ENCODE measurements at places on chromosomes 3 and 15.

DNA sequence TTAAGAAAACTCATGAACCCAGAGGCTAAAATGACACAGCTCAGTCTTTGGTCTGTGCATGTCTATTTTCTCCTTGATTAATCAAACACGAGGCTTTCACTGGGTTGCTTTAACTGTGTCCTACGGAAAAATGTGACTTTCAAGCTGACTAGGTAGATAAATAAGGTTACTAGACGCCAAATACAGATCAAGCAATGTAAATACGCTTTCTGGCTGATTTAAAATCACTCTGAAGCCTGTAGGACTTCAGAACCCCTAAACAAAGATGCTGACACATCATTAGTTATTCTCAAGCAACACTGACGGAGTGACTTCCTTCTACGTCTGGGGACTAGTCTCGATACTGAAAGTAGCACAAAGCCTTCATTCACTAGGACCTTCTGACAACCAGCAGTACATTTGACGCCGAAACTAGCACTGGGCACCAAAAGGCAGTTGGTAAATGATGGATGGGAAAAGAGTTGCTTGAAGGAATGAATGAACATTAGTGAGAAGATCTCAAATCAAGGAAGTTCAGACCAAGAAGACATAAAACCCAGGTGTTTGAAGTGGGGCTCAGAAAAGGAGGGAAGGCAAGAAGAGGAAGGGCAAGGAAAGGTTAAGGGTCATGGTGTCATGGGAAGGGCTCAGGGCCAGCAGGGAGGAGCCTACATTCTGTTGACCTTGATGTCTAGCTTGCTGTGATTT lies 67.1 kb upstream of the CDV3 start:
- DNase-seq: no peak

DNA sequence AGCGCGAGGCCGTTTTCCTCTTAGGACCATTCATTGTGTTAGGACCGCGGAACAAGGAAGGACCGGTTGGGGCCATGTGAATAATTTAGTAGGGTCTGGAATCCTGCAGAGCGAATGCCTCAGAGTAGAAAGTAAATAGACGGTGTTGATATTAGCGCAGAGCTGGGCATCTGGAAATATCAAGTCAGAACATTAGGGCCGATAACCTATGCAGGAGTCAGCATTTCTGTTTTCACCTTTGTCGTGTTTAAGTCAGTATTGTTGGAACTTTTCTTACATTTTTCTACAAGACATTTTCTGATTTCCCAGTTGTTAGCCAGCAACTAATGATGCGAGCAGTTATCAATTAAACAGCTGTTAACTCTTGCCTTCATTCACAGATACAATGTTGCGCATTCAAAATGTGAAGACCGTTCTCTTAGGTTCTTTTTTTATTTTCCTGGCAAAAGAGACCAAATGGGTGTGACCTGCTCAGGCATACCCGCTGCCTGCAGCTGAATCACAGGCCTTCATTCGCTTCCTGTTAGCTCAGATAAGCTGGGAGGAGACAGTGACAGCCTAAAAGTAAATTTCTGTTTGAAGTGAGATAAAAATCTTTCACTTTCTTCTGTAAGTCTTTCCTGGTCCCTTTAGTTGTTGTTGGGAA lies 966 bp upstream of the PKM start:
- peak; percentile 48 for DNase-seq

- no peak for DNase-seq
Measured at GRCh38 chr15:77565378-77565915, 67.3 kb downstream of the LINGO1 start.

DNA sequence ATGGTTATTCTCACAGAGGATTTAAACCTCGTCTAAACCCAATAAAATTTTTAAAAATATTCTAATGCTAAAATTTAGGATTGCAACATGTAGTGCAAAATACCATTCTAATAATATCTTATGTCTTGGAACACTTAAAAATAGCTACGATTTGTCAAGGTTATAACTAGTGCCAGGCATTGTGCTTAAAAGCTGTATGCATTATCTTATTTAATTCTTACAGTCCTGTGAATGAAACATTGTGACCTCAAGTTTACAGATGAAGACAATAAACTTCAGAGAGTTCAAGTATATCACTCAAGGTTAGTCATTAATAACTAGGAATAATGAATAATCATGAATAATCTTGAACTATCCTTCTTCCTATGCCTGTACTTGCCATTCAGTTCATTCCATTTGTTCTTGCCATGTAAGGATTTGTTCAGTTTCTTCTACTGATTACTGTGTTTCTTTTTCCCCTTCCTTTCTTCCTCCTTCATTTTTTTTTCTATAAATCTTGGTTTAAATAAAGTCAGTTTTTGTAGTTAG lies 897.6 kb upstream of the NR2F2 start:
- DNase-seq: no peak

DNA sequence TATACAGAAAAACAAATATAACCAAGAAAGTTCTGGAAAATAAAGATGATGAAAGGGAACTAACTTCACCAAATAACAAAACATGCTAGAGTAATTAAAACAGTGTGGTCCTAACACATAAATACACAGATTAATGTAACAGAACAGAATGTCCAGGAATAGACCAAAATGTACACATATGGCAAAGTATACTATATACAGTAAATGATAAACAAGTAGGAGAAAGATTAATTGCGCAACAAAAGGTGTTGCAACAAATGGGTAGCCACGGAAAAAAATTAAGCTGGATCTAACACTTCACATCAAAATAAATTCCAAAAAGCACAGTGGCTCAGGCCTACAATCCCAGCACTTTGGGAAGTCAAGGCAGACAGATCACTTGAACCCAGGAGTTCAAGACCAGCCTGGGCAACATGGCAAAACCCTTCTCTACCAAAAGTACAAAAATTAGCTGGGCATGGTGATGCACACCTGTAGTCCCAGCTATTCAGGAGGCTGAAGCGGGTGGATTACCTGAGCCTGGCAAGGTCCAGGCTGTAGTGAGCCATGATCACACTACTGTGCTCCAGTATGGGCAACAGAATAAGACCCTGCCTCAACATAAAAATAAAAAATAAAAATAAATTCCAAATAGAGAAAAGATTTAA lies 19.8 kb downstream of the SCAP start:
- no peak for DNase-seq

GRCh38 chr3:62172199-62172598 lies 201.2 kb downstream of the FEZF2 start:
- DNase-seq: no peak

- no peak for DNase-seq
Measured at GRCh38 chr15:85742186-85742821, 52.4 kb downstream of the KLHL25 start.

- no peak for DNase-seq
Measured at GRCh38 chr15:56086566-56086965, 93.2 kb upstream of the NEDD4 start.

- no peak for DNase-seq
Measured at GRCh38 chr15:62164396-62165103, 535 bp downstream of the C2CD4B start.

DNA sequence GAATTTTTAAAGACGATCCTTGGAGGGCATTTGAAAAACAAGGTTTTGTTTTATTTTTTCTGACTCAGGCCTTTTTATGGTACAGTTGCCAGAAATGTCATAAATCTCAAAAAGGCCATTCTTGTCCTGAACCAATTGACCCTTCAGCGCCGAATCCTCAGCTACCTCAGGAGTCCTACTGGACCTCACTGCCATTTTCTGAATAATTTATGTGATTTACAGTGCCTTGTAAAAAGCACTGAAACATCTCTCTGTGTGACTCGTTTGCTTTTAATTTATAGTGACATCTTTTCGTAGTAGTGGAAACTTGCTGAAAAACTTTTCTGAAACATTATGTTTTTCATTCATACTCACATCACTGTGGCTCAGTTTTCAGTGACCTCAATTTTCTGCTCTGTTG lies 72.2 kb upstream of the ARL6 start:
- DNase-seq: no peak

DNA sequence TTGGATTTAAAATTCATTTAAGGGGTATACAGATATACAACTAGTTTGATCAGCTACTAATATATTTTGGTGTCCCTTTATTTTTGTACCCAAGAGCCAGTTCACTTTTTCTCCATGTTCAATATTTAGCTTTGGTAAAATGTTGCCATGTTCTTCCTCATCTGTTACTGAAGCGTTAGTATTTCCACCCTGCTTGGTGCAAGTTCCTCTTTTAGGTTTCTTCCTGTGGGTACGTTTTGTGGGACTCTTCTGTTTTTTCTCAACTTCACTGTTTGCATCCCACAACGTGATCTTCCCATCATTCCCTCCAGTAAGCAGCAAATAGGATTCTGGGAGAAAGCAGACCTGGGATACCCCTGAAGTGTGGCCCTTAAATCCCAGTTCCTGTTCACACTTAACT lies 14.1 kb downstream of the WDR53 start:
- DNase-seq: no peak

DNA sequence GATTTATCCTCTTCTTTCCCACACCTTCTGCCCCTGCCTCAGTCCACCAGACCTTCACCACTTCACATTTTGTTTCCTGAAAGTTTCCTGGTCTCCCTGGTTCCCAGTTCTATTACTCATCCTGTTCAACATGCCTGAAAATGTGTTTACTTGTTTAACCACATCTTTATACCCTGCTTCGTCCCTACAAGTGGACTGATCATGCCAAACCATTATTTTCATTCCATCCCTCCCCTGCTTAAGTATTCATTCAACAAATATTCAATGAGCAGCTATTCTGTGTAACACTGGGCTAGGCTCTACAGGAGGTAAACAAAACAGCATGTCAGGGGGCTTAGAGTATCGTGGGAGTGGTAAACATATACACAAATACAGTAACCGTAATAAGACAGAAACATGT lies 5.5 kb downstream of the MYO5A start:
- no peak for DNase-seq

DNA sequence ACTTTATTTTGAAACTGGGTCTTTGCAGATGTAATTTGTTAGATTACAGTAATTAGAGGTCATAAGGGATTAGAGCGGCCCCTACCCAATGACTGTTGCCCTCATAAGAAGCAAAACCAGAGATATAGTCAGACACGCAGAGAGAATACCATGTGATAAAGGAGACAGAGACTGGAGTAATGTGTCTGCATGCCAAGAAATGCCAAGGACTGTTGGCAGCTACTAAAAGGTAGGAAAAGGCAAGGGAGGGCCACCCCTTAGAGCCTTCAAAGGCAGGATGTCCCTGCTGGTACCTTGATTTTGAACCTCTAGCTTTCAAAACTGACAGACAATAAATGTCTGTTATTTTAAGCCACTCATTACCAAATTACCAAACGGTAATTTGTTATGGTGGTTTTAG lies 548.2 kb downstream of the FHIT start:
- no peak for DNase-seq

DNA sequence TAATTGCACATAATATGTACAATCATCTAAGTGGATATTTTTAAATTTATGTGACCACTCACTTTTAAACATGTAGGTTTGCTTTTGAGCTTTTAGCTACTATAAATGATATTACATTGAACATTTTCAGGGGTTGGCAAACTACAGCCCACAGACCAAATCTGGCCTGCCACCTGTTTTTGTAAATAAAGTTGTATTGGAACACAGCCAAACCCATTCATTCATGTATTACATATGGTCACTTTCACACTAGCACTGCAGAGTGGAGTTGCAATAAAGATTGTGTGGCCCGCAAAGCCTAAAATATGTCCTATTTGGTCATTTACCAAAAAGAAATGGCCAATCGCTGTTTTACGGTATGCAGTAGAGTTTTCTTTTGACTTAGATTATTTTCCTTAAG lies 21.2 kb downstream of the CMTM7 start:
- no peak for DNase-seq

GRCh38 chr3:158420654-158421396 lies 150.2 kb upstream of the MLF1 start:
- no peak for DNase-seq

- DNase-seq: no peak
Measured at GRCh38 chr3:149395107-149396089, 17.9 kb upstream of the TM4SF1 start.

GRCh38 chr3:72123908-72124441 lies 339.0 kb upstream of the PROK2 start:
- no peak for DNase-seq

GRCh38 chr3:37970802-37971201 lies 19.8 kb upstream of the VILL start:
- no peak for DNase-seq

DNA sequence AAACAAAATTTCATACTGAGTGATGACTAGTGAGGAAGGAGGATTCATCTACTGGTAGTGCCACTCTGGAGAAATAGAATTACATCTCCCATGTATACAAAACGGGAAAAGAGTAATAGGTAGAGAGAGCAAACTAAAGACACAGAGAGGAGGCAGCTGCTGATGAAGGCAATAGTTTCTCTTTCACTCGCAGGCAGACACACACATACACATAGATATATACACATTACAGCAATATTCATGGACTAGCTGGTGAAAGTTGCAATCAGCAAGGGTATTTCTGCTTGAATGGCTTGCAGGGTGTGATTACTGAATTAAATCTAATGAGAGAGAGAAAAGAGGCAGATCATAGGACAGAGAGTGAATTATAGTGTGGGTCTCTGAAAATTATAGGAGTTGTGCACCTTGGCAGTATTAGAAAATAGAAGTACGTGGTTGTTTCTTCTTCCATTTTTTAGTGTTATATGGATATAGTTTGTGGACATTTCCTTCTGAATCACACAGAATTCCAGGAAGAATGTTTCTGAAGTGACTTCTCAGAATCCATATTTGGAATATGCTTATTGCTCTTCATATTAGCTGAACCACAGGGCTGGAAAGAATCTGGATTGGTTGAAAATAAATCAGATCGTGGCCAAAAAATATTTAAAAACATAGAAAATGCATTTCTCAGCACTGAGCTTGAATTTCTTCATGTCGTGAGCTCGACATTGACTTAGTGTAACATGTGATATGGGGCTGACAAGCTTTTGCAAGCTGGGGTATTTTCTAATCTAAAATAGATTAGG lies 991.2 kb downstream of the TUSC7 start:
- no peak for DNase-seq

DNA sequence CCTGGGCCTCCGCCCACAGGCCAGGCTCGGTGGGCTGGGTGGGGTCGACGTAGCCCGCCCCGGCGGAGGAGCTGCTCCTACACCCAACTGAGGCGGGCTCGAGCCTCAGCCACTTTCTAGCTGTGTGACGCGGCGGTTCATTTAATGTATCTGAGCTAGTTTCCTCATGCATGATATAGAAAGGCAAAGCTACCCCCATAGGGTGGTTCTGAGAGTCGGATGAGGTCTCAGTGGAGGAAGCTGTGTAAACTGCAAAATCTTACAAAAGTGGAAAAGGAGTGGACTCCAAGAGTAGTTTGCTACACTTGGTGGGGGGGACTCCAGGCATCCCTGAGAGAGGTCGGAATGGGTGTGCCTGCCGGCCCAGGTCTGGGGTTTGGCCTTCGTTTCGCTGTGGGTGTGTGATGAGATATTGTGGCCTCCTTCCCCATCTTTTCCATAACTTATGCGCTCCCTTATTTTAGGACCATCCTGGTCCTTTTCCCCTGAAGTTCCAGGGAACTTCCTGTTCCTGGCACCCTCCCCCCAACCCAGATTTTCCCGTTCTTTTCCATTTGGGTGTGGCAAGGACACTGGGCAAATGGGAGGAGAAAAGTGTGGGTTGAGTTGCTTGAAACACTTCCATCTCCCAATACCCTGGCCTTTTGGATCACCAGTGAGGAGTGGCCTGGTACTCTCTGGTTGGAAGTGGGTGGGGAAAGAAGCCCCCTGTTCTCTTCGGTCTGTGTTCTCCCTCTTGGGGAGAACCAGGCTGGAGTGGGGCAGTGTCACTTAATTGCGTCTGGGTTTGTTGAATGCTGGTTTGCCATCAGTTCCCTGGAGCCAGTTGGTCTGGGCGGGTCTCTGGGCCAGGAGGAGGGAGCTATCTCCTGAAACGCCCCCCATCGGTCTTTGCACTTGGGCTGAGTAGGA lies 1.1 kb downstream of the PDIA5 start:
- no peak for DNase-seq

GRCh38 chr3:149179220-149179619 lies 42.4 kb downstream of the CP start:
- no peak for DNase-seq
